Posterior cingulate gyrus (tissue), 11 donors: ENCODE measurements at places on chromosomes 1 and 21.

DNA sequence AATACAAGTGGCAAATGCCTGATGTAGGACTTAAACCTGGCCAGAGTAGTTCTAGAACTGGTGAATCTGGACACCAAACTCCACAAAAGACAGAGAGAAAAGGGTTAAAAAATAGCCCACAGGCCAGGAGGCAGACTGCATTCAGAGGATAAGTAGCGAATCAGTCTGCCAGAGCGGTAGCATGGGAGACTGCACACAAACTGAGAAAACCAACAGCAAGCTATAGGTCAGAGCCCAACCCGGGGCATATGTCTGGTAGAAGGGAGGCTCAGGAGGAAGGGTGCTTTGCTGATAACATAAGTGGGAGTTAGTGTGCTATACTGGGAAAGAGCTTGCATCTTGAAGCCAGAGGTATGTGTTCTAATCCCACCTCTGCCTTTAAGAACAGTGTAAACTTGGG, 4.0 kb downstream of the LRRC53 start:
- no peak for DNase-seq

GRCh38 chr1:51567653-51568052, 48.6 kb upstream of the EPS15 start:
- DNase-seq: no peak

- peak; percentile 87 for DNase-seq
These were observed 24.6 kb downstream of the ARHGEF19 start for GRCh38 chr1:16187748-16188401.

- no peak for DNase-seq
These were observed 14.8 kb upstream of the GPR88 start for GRCh38 chr1:100523038-100523652.

- no peak for DNase-seq
These were observed 5.8 kb downstream of the ATP5PB start for GRCh38 chr1:111454859-111455641.

DNA sequence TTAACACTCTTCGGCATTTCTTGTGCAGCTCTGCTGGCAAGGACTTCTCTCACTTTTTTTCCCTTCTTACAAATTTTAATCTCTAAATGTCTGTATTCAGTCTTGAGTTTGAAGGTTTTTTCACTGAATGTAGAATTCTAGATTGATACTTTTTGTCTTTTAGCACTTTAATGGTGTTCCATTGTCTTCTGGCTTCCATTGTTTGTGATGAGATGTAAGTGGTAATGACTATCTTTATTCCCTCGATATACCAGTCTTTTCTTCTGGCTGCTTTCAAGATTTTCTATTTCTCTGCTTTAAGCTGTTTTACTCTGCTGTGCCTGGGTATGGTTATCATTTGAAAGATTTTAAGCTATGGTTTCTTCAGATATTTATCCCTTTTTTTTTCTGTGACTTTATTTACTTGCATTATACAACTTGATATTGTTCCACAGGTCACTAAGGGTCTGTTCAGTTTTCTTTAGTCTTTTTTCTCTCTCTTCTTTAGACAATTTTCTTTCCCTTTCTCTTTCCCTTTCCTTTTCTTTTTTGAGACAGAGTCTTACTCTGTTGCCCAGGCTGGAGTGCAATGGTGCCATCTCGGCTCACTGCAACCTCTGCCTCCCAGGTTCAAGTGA, 35.8 kb downstream of the DYRK1A start:
- no peak for DNase-seq

DNA sequence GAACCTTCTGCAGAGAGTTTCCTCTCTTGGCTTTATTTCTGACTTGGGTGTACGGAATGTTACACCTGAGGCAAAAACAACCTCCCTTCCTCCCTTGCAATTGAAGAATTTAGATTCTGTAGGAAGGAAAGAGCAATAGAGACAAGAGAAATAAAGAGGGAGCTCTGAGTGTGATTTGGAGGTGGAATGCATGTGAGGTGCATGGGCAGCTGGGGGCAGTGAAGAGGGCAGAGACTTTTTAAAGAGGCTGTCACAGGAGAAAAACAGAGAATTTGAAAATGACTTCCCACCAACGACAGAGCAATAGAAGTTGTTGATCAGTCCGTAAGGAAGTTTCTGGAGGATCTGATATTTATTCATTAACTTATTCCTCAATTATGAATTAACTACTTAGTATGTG, 172.0 kb upstream of the B3GALT2 start:
- no peak for DNase-seq

GRCh38 chr1:208198236-208198635, 45.9 kb downstream of the PLXNA2 start:
- no peak for DNase-seq

- no peak for DNase-seq
These were observed 8.8 kb upstream of the TIAM1 start for GRCh38 chr21:31352836-31353235.
